ENCODE measurements at places on chromosomes 16 and 17.

DNA sequence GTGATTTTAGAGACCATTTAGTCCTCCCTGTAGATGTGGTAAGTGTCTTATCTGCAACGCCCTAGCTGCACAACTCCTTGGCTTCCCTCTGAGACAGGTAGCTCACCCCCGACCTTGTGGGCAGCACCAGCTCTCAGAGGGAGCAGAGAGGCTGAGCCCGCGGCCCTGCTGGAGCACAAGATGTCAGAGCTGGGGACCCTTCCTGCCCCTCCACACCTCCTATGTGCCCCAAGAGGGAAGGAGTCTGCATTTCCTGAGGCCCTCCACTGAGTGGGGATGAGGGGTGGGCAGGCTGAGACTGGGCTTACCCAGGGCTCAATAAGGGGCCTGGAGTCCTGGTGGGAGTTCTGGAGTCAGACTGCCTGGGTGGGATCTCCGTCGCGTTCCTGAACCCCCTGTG, 12.2 kb upstream of the ADGRG1 start:
- DNase-seq, result no peak

GRCh38 chr17:1553354-1554266, 9.0 kb downstream of the PITPNA start:
- DNase-seq, result no peak

- DNase-seq, result no peak
These were observed 9.1 kb downstream of the TIMM22 start for GRCh38 chr17:1006054-1006453.

DNA sequence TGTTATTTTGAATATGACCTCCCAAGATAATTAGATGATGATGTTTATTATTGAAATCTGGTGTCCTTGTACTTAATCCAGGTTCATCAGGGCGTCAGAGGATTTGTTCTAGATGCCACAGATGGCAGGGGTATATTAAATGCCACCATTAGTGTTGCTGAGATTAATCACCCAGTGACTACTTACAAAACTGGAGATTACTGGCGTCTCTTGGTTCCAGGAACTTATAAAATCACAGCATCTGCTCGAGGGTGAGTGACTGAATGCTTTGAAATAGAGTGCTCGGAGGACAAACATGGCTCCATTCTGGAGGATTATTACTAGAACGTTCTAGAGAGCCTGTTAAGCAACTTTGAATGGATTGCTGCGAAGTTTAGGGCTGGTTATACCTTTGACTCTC, 33.5 kb upstream of the GOSR1 start:
- no peak for DNase-seq

- no peak for DNase-seq
These were observed 153.2 kb downstream of the KATNIP start for GRCh38 chr16:27703121-27703520.

- DNase-seq, result no peak
These were observed 136.7 kb downstream of the SNX11 start for GRCh38 chr17:48244121-48244711.

- DNase-seq, result no peak
These were observed 17.2 kb upstream of the RBFOX3 start for GRCh38 chr17:79627766-79628690.
